Neural crest cell (in vitro differentiated cells): ENCODE measurements at places on chromosomes 11 and 22.

GRCh38 chr22:43151251-43152002, at the start of gene TSPO:
TSPO (plus strand) TSS chr22:43151559; CDS start chr22:43159239, 7,680 bp downstream.
- DNase-seq = peak; percentile 29

GRCh38 chr11:74008373-74009229, at the start of gene UCP3:
UCP3 (minus strand) TSS chr11:74009085; CDS start chr11:74007042, 2,043 bp downstream.
- no peak for DNase-seq

DNA sequence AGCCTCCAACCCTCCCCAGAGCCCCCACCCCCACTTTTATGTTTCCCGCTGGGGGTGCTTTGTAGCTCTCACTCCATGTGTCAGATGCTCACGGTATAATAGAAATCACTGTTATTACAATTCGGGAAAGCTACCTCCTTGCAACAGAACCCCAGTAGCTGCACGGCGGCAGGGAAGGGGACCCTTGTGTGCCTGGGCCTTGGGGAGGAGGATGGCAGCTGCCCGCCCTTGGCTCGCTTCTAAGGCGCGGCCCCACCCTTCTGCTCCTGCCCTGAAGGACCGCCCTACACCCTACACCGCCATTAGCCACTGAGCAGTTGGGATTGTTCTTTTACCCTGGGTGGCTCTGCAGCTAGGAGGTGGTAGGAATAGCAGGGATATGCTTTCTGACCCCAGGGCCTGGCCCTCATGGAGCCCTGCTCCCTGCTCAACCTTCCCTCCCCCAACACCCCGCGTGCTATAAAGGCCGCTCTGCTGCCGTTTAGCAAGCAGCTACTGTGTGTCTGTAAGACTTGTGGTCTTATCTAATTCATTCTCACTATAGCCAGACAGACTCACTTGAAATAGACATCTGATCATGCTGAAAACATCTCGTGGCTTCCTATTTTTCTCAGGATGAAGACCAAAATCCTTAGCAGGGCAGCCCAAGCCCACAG, 219.7 kb downstream of the CEP164 start:
- DNase-seq = no peak

GRCh38 chr11:122647736-122648275, 7.7 kb upstream of the UBASH3B start:
- no peak for DNase-seq

DNA sequence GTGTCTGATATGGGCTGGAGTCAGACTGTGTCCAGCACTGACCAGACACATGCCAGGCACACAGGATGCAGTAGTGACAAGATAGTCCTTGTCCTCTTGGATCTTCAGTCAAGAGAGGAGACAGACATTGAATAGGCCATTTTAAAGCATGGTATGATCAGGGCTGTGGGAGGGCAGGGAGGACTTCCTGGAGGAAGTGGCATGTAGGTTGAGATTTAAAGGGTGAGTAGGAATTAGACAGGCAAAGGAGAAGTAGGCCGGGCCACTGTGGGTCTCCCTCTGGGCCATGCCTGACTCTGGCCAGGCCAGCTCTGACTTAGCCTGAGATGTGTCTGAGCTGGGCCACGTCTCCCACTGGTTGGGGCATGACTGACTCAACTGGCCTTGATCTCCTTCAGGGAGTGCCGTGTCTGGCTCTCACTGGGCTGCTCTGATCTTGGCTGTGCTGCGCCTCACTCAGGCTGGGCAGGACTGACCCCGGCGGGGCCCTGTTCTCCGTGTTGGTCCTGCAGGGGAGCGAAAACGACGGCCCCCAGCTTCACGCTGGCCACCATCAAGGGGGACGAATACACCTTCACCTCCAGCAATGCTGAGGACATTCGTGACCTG, 71.2 kb downstream of the MYO7A start:
- DNase-seq = no peak

GRCh38 chr22:19822301-19823117, 32.2 kb downstream of the GNB1L start:
- DNase-seq = no peak

DNA sequence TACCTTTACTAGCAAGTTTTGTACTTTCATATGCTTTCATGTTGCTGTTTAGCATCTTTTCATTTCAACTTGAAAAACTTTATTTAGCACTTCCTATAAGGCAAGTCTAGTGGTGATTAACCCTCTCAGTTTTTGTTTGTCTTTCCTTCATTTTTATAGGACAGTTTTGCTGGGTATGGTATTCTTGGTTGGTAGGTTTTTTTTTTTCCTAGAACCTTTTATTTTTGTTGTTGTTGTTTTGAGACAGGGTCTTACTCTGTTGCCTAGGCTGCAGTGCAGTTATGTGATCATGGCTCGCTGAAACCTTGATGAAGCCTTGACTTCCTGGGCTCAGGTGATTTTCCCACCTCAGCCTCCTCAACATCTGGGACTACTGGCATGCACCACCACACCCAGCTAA, 29.9 kb upstream of the SLC5A1 start:
- DNase-seq = no peak

- DNase-seq = no peak
These were observed 727 bp upstream of the CSDC2 start for GRCh38 chr22:41560095-41560471.

- DNase-seq = no peak
These were observed 92.8 kb upstream of the KCNQ1OT1 start for GRCh38 chr11:2792381-2793250.

GRCh38 chr11:22449441-22449840, 111.3 kb downstream of the SLC17A6 start:
- no peak for DNase-seq

- DNase-seq = no peak
These were observed 477.9 kb downstream of the MIAT start for GRCh38 chr22:27135031-27135981.

GRCh38 chr11:63536669-63537292, at the start of gene PLAAT4:
PLAAT4 (plus strand) TSS chr11:63536808; CDS start chr11:63536869, 61 bp downstream.
- no peak for DNase-seq

GRCh38 chr11:98834776-98835175, 186.0 kb upstream of the CNTN5 start:
- DNase-seq = no peak

- no peak for DNase-seq
These were observed 73.0 kb upstream of the NTM start for GRCh38 chr11:131297441-131297840.

DNA sequence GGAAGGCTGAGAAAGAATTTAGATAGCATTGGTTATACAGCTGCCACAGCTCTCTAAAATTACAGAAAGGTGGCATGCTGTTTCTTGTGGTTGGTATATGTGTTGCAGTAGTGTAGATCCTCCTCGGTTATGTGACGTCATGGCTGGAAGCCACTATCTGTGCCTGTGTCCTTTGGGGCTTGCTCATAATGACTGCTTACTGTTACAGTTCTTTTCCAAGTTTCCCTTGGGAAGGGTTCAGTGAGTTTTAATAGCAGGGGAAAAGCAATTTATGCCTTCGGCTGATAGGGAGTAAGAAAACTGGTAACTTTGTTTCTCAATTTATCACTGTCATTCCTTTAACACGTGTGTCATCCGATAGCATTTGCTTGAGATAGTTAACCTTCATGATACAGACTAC, 47.2 kb downstream of the POLD3 start:
- DNase-seq = no peak

DNA sequence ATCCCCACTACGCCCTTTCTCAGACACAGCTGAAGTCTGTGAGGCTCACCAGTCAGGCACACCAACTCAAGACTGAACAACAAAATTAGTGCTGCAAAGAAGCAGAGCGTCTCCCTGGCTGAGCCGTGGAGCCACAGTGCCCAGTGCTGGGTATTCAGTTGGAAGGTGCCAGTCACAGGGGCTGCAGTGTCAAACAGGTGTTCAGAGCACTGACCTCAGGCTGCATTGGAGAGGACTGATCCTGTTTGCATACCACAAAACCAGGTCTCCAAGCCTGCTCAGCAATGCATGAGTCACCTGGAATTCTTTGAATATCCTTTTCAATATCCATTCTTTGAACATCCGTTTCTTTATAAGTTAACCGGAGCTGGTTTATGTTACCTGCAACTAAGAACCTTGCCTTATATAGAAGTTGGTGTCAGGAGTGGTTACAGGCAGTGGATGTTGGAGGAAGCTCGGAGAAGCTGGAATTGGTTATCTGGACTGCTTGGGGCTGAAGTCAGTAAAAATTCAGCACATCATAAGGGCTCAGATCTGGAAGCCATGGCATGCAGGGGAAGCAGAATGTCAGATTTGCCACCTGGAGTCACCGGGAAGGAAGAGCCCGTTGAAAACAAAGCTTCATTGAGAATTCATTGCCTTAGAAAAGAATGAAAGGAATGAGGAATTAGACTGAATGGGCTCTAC, 30.3 kb downstream of the PDGFB start:
- no peak for DNase-seq

GRCh38 chr22:38925571-38926041, 31.8 kb upstream of the APOBEC3A start:
- no peak for DNase-seq

DNA sequence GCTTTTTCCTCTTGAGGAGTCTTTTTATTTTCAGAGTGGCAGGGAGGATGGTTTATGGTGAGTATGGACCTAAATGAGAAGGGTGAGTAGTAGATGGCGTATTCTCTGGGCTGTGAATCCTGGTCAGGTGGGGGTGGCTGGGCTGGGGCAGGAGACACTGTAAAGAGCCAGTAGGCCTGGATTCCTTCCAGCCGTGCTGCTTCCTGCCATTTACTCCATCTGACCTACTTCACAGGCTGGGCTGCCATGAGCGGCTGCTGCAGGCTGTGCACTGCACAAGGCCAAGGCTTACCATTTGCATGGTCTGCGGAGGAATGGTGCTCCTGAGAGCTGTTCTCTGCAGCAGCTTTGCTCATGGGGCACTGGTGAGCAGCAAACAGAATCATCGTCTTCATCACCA, 297.6 kb downstream of the KIRREL3 start:
- no peak for DNase-seq

- no peak for DNase-seq
These were observed 43.1 kb downstream of the CHST1 start for GRCh38 chr11:45622283-45622682.

DNA sequence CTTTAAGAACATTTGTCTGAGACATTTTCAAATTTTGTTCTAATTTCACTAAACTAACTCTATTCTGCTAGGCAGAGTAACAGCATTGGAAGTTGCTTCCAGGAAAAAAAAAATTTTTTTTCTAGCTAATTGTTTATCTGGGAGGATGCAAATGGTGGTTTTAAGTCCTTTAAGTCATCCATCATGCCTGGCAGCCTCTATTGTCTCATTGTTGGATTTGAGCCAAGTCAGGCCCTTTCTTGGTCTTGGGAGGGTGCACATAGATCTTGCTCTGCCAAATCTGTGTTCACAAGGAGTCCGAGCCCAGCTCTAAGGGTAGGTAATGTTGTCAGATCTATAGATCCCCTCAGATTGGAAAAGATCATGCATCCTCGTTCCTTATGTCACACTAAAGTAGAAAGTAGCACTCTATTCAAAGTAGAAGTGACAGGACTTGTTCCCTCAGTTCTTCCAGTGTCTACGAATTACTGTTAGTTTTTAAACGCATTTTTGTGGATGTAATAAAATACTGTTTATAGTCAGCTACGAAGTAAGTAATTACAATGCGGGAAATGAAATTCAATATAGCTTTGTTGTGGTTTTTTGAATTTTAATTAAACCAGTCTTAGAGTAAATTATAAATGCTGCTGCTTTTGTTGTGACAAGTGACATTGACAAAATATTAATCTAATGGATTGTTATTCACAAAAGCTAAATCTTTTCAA, 166.0 kb upstream of the RASSF10 start:
- no peak for DNase-seq

DNA sequence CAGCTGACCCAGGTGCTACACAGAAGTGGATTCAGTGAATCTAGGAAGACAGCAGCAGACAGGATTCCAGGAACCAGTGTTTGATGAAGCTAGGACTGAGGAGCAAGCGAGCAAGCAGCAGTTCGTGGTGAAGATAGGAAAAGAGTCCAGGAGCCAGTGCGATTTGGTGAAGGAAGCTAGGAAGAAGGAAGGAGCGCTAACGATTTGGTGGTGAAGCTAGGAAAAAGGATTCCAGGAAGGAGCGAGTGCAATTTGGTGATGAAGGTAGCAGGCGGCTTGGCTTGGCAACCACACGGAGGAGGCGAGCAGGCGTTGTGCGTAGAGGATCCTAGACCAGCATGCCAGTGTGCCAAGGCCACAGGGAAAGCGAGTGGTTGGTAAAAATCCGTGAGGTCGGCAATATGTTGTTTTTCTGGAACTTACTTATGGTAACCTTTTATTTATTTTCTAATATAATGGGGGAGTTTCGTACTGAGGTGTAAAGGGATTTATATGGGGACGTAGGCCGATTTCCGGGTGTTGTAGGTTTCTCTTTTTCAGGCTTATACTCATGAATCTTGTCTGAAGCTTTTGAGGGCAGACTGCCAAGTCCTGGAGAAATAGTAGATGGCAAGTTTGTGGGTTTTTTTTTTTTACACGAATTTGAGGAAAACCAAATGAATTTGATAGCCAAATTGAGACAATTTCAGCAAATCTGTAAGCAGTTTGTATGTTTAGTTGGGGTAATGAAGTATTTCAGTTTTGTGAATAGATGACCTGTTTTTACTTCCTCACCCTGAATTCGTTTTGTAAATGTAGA, 1.7 kb downstream of the MALAT1 start:
- DNase-seq = peak; percentile 26

- no peak for DNase-seq
These were observed 188.2 kb upstream of the ANO3 start for GRCh38 chr11:26143566-26144290.

DNA sequence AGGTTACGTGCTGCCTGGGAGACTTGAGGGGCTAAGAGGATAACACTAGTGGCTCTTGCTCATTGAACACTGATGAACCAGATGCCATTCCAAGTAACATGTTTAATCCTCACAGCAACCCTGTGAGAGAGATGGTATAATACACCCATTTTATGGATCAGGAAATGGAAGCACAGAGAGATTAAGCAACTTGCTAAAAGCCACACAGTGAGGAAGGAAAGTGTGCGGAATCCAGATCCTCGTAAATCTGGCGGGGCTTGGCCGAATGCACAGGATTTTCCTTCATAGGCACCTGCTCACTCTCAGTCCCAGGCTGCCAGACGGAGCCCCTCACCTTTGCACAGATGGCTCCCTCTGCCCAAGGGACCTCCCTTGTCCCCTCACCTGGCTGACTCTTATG, 7.7 kb upstream of the FOSL1 start:
- DNase-seq = no peak

DNA sequence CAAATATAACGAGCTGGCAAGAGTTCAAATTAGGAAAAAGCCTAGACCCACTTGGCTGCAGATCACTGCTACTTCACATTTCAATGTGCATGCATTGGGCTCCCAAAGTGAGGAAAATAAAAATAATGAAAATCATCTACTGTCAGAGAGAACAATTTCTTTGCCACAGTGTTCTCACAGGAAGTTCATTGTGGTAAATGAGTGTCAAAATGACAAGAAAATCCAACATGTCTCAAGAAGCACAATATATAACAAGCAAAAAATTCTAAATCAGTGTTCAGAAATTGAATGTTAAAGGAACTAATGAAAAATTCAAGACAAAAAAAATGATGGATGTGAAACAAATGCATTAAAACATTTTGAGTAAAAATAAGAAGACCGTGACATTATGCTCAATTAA, 31.3 kb downstream of the RCN1 start:
- no peak for DNase-seq

DNA sequence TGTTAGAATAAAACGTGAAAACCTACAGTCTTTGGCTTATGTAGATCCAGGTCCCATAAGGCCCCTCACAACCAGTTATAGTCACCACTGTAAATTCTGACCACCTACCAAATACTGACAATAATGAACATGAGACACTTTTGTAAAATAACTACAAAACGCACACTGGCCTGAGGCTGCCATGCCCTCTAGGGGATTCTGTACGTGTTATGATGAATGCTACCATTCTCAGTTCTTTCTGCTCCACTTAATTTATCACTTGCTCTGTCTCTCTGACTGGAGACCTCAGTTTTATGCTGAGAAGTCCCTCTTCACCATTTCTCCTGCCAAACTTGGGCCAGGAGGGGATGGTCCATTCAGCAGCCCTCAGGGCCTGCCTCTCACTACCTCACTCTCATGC, 18.7 kb upstream of the TMPRSS5 start:
- DNase-seq = no peak
